ENCODE measurements at places on chromosomes 5 and 9. TPM values are rescaled to one million over a fixed set of nuclear protein-coding genes. Genes with fewer than 3 reads are reported as not detected.

DNA sequence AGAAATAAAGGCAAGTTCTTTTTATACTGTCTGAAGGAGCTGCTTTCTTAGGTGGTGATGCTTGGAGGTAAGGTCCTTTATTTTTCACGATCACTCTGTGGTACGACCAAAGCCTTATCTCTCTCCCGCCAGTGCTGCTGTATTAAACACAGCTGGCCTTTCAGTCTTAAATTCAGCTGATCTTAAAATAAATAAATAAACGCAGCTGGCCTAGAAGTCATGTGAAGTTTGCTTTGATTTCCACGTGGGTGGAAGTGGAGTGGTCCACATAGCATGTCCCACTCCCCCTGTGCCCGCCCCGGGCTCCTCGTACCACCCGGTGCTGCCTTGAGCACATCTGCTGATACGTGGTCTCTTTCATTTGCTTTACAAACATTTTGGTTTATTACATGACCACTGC is 260.4 kb downstream of the FANCC start:
- peak; percentile 13 for DNase-seq

GRCh38 chr5:142958944-142959682 is 188.9 kb downstream of the ARHGAP26 start:
- no peak for DNase-seq

Gene PCDHB5
- total RNA-seq = 0.28 TPM

DNA sequence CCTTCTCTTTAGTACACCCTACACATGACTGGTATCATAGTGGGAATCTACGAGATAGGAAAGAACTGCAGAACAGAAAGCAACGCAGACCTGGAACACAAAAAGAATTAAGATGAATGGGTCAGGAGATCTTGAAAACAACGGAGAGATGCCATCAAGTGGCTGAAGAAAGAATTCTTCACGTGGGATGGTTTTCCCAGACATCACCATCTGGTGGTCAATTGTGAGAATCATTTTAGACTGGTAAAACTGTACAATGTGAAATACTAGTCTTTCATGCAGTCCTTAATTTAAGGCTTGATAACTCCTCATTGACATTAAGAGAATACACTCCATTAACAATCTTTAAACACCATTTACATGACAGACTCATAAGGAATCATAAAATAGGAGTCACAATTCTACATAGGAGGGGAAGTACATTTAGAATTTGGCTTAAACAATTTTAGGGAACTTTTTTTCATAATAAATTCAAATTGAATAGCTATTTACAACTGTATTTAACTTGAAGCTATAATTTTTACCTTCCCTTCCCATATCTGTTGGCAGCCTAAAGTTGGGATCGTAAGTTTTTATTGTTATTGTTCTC is 128.4 kb upstream of the TRPM3 start:
- DNase-seq = peak; percentile 78
